ENCODE measurements at places on chromosomes 1 and 21. TPM values are rescaled to one million over a fixed set of nuclear protein-coding genes. Genes with fewer than 3 reads are reported as not detected.

DNA sequence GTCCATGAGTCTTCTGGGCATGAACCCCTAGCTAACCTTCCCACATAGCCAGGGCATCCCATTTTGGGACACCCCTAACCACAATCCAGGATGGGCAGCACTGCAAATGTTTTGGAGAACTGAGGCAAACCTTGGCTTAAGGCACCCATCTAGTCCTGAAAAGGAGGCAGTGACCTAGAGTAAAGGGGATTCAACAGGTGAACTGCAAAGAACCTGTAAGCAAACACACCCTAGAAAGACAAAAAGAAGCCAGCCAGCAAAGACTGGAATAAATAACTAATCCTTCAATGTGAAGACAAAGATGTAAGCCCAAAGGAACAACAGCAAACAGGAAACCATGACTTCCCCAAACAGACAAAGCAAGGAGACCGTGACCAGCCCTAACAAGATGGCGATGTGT, 56.8 kb upstream of the PPIH start:
- H3K4me1 ChIP-seq, result no peaks in the 10 kb centered on the region
- no peak overlapping the region for H3K4me3 ChIP-seq
- no peak for DNase-seq
- peaks cover 4% of the 10 kb centered on the region for H3K27me3 ChIP-seq

DNA sequence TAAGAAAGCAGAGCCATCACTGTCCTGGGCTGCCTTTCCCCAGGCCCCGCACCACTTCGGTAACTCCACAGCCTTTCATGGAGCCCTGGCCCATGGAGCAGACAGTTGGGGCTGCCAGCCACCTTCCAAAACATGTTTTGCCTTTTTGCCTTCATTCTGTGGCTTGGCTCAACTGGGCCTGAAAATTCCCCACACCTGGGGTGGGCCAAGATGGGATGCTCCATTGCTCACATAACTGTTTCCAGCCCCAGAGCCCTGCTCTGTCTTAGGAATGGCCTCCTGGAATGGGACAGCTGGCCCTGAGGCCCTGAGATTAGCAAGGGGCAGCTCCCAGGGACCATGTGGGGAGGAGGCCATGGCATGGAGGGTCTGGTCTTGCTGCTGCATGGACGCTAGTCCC, 10.9 kb upstream of the PRELP start:
- no peaks in the 10 kb centered on the region for H3K36me3 ChIP-seq
- H3K4me1 ChIP-seq, result peaks cover 16% of the 10 kb centered on the region
- no peak for DNase-seq
- H3K27me3 ChIP-seq, result no peaks in the 10 kb centered on the region
- H3K4me3 ChIP-seq, result no peak overlapping the region

- no peaks in the 10 kb centered on the region for H3K36me3 ChIP-seq
- H3K27ac ChIP-seq, result no peak overlapping the region
- no peaks in the 10 kb centered on the region for H3K27me3 ChIP-seq
- DNase-seq, result no peak
- H3K4me3 ChIP-seq, result no peak overlapping the region
Observed at GRCh38 chr21:16587681-16588375, 858.0 kb downstream of the USP25 start.

GRCh38 chr1:111561328-111561727, 57.9 kb upstream of the ADORA3 start:
- H3K27ac ChIP-seq, result no peak overlapping the region
- no peak for DNase-seq
- H3K4me1 ChIP-seq, result no peaks in the 10 kb centered on the region
- no peak overlapping the region for H3K4me3 ChIP-seq
- no peaks in the 10 kb centered on the region for H3K36me3 ChIP-seq
- H3K27me3 ChIP-seq, result no peaks in the 10 kb centered on the region

- H3K36me3 ChIP-seq, result peaks cover 3% of the 10 kb centered on the region
- peaks cover 63% of the 10 kb centered on the region for H3K4me1 ChIP-seq
Observed at GRCh38 chr1:156432669-156433018, 63.6 kb downstream of the RHBG start.

DNA sequence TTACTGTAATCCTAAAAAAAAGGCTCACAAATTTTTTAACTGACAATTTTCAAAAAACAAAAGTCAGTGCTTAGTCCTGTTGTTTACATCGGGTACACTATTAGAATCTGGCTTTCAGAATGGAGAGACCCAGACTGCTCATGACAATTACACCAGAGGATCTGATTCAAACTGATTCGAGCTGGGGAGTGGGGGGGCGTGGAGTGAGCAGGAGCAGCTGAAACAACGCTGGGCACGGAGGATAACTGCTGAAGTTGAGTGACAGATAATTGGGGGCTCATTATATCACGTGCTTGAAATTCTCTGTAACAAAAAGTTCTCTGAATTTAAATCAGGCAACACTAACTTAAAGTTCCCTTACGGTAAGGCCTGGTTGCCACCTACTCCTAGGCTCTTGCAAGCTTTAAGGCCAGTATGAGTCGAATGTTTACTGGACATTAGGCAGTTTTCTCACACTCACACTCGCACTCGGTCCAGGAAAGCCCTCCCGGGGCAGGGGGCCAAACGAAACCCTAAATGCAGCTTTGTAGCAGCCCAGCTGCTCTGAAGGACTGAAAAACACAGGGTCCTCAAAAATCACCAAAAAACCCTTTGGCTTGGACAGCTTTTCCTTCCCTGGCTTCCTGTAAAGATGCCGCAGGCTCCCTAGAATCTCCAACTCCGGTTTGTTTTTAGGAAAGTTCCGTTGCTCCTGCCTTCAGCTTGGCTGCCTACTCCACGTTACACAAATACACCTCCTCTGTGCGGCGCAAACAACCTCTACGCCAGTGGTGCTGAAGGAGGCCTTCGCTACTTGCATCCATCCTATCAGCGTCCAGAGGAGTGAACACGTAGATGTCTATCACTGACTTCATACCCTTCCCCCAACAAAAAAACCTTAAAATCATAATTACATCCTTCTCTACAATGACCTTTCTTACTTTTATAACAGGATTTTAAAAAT, 42.9 kb downstream of the CAPZB start:
- no peak for DNase-seq
- H3K27ac ChIP-seq, result peak overlapping the region; percentile 92
- H3K4me3 ChIP-seq, result no peak overlapping the region
- H3K4me1 ChIP-seq, result peaks cover 61% of the 10 kb centered on the region

- no peak overlapping the region for H3K27ac ChIP-seq
- DNase-seq, result peak; percentile 61
- peak overlapping the region; percentile 87 for H3K4me3 ChIP-seq
- H3K27me3 ChIP-seq, result peaks cover 20% of the 10 kb centered on the region
- no peaks in the 10 kb centered on the region for H3K36me3 ChIP-seq
Observed at GRCh38 chr1:202214089-202214843, 20.7 kb downstream of the LGR6 start.

GRCh38 chr21:34857874-34858273, 189.1 kb downstream of the CLIC6 start:
- no peak overlapping the region for H3K27ac ChIP-seq
- H3K27me3 ChIP-seq, result peaks cover 26% of the 10 kb centered on the region
- H3K36me3 ChIP-seq, result no peaks in the 10 kb centered on the region
- no peak overlapping the region for H3K4me3 ChIP-seq
- H3K4me1 ChIP-seq, result peaks cover 5% of the 10 kb centered on the region
- DNase-seq, result no peak

DNA sequence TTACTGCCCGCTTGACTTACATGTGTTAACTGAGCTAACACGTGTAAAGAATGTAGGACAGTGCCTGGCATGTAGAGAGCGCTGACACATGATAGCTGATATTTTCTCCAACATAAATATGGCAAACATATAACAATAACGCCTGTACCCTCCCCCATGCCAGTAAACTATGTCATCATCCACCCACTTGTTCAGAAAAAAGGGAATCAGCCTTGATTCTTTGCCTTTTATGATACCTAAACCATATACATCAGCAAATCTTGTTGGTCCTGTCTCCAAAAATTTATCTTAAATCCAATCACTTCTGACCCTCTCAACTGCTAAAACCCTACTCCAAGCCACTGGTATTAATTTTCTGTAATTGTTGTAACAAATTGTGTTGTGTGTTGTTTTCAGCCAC, 1.1 kb upstream of the ZNF692 start:
- peak overlapping the region; percentile 85 for H3K27ac ChIP-seq
- H3K27me3 ChIP-seq, result peaks cover 45% of the 10 kb centered on the region

GRCh38 chr1:176903474-176903873, 261.0 kb downstream of the ASTN1 start:
- H3K4me3 ChIP-seq, result no peak overlapping the region
- no peak overlapping the region for H3K27ac ChIP-seq
- peaks cover 15% of the 10 kb centered on the region for H3K4me1 ChIP-seq
- no peak for DNase-seq

- H3K27ac ChIP-seq, result no peak overlapping the region
- DNase-seq, result no peak
- no peak overlapping the region for H3K4me3 ChIP-seq
- 0 out of 2 replicates have a peak, but pooled peaks cover 3% of the 10 kb centered on the region for H3K4me1 ChIP-seq
- H3K27me3 ChIP-seq, result peaks cover 29% of the 10 kb centered on the region
- no peaks in the 10 kb centered on the region for H3K36me3 ChIP-seq
Observed at GRCh38 chr1:206678490-206678889, 6.2 kb upstream of the MAPKAPK2 start.

DNA sequence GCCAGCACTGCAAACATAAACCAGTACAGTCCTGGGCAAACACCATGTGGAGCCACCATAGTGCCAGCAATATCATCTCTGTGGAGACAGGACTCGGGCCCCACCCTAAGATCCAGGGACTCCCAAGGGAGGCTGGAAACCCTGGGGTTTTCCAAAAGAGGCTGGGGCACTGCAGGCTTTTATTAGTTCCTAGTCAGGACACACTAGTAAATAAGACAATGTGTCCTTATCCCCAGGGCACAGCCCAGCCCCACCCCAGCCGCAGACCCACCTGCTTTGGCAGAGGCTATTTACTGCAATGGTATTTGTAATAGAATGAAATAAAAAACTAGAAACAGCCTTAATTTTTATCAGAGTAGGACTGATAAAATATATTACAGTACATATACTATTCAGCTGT, 486 bp upstream of the GJB3 start:
- peak overlapping the region; percentile 61 for H3K4me3 ChIP-seq
- DNase-seq, result no peak
- peaks cover 7% of the 10 kb centered on the region for H3K4me1 ChIP-seq
- H3K36me3 ChIP-seq, result no peaks in the 10 kb centered on the region

- peaks cover 13% of the 10 kb centered on the region for H3K4me1 ChIP-seq
- no peaks in the 10 kb centered on the region for H3K27me3 ChIP-seq
- no peak overlapping the region for H3K4me3 ChIP-seq
Observed at GRCh38 chr1:183911285-183911684, 106.4 kb downstream of the RGL1 start.

- no peak overlapping the region for H3K27ac ChIP-seq
- H3K27me3 ChIP-seq, result no peaks in the 10 kb centered on the region
- no peaks in the 10 kb centered on the region for H3K36me3 ChIP-seq
- no peak overlapping the region for H3K4me3 ChIP-seq
Observed at GRCh38 chr1:40834968-40835545, 27.1 kb downstream of the CITED4 start.

DNA sequence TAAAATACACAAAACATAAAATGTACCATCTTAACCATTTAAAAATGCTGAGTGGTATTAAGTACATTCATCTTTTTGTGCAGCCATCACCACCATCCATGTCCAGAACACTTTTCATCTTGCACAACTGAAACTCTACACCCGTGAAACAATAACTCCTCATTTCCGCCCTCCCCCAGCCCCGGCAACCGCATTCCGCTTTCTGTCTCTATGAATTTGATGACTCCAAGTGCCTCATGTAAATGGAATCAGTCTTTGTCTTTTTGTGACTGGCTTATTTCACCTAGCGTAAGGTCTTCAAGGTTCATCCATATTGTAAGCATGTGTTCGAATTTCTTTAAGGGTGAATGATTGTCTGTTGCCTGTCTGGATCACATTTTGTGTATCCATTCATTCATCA, 37.2 kb downstream of the SCCPDH start:
- no peaks in the 10 kb centered on the region for H3K36me3 ChIP-seq
- H3K4me3 ChIP-seq, result no peak overlapping the region
- H3K4me1 ChIP-seq, result peaks cover 3% of the 10 kb centered on the region
- no peak for DNase-seq
- no peaks in the 10 kb centered on the region for H3K27me3 ChIP-seq

DNA sequence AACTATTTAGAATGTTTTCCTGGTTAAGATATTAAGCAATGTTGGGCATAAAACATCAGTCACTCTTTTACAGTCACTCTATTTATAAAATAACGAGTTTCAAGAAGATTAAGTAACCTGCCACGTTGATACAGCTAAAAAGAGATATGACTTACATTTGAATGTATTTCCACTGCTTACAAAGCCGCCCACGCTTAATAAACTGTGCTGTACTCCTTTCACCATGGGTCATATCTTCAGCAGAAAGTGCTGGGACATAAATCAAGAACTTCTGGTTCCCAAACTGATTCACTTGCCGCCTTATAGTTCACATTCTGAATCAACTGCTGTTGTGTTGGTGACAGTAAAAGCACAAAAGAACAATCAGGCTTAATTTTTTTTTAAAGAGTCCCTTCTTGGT, 666.7 kb downstream of the NCAM2 start:
- H3K27me3 ChIP-seq, result no peaks in the 10 kb centered on the region
- no peaks in the 10 kb centered on the region for H3K4me1 ChIP-seq
- no peak overlapping the region for H3K4me3 ChIP-seq
- no peaks in the 10 kb centered on the region for H3K36me3 ChIP-seq

The CD247 gene
- total RNA-seq, result 1.8 TPM

The VWA5B1 gene
- 1.4 TPM for total RNA-seq

The FDPS gene
- 342 TPM for total RNA-seq

The GFI1 gene
- 0.35 TPM for total RNA-seq

The MTARC1 gene
- 25.8 TPM for total RNA-seq

The RAB3B gene
- total RNA-seq, result 34.1 TPM

The ACOT11 gene
- 4.4 TPM for total RNA-seq

The CATSPERE gene
- 0.30 TPM for total RNA-seq
